KBM-7 (cell line): ENCODE measurements at places on chromosomes 2 and 18.

DNA sequence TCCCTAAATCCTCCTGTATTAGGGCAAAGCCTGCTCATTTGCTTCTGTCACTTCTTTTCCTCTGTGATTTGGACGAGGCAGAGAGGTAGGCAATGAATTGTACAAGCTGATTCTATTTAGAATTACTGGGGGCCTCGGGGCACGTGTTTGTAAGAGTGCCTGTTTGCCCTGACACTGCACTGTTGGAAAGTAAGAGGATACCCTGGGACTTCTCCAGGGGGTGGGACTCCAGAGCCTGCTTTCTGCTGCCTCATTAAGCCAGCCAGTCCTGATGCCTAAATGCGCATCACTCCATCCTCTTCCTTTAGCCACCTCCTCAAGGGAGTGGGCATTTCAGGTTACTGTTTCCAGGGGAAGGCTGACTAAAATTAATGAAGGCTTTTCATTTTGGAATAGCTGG, 134.3 kb downstream of the TDRD15 start:
- DNase-seq: no peak

- DNase-seq: no peak
These were observed 1202.8 kb downstream of the CNTNAP5 start for GRCh38 chr2:125227843-125228392.

DNA sequence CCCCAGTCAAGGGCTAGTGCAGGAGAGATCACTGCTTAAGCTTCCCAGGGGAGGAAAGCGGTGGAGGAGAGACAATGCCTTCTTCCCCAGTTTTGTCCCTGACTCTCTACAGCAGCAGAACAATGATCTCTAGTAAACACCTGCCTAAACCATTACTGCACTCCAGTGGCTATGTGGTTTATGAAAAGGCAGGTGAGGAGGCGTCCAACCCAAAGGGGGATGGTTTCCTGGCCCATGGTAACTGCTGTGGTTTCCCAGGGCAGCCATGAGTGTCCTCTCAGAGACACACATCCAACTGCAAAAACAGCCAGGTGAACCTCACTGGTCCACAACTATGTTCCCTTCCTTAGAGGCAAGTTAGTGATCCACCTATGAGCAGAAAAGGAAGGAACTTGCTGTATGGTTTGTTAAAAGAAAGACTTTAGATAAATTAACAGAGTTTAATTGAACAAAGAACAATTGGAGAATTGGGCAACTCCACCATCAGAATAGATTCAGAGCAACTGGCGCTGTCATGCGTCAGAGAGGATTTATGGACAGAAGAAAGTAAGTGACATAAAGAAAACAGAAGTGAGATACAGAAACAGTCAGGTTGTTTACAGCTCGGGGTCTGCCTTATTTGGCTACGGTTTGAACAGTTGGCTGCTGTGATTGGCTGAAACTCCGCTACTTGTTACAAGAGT, 4.8 kb upstream of the TTC39C start:
- no peak for DNase-seq

DNA sequence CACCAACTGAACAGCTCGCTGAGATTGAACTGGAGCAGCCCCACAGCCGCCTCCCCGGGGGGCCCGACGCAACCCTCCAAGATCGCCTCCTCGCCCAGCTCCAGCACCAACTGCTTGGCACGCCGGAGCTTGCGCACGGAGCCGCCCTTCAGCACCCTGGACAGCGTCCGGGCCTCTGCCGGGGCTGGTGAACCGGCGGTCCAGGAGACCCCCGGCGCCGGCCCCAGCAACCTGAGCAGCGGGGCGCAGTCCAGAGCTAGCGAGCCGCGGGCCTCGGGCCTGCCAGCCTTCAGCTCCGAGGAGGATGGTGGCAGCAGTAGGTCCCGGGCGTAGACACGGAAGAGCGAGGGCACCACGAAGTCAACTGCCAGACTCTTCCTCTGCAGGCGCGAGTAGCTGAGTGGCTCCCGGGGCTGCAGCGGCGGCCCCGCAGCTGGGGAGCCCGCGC, 1.2 kb downstream of the ALK start:
- peak; percentile 53 for DNase-seq

GRCh38 chr18:75016025-75016717, 192.8 kb downstream of the PTGR3 start:
- no peak for DNase-seq

DNA sequence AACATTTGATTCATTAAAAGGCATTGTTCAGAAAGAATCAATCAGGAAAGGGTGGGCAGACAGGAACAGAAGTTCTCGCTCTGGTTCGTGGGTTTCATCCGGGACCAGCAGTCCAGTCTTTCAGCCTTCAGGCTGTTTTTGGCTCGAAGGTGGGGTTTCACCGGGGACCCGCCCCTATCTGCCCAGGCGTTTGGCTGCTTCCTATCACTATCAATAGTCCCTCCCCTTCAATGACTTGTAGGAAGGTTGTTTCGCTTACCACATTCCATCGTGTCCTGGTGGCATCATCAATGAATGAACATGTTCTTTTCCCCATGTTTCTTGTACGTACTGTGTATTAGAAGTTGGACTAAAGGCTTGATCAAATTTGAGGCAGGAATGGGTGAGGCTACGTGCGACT, 130.3 kb downstream of the NEDD4L start:
- DNase-seq: no peak

DNA sequence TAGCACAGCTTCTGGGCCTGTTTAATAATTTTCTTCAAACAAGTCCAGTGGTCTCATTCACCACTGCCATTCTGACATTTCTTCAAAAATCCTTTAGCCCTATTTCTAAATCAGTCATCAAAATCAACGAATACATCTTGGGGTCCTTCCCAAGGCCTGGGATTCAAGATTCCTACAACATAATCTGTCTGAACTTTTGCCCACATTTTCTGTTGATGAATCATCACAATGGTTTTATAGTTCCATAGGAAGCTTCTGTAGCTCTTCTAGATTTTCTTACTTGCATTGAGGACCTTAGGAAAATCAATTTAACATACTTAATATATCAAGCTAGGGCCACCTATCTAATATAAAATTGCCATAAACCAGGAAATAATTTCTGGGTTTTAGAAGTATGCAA, 811.8 kb upstream of the ACVR2A start:
- DNase-seq: no peak

DNA sequence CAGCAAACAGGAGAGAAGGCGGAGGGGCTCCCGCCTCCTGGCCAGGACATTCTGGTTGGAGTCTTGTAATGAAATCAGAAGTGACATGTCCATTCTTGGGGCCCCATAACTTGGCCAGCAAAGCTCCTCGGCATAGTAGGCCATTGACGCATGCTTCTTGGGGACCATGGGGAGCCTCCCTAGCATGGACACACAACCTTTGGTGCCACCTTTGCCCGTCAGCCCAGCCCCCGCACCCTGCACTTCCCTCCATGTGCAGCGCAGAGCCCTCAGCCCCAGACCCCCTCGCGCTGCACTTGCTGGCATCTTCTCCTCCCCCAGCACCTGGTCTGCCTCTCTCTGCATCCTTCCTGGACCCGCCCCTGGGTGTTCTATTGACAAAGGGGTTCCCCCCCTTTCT, 23.1 kb downstream of the DCDC2C start:
- DNase-seq: no peak

DNA sequence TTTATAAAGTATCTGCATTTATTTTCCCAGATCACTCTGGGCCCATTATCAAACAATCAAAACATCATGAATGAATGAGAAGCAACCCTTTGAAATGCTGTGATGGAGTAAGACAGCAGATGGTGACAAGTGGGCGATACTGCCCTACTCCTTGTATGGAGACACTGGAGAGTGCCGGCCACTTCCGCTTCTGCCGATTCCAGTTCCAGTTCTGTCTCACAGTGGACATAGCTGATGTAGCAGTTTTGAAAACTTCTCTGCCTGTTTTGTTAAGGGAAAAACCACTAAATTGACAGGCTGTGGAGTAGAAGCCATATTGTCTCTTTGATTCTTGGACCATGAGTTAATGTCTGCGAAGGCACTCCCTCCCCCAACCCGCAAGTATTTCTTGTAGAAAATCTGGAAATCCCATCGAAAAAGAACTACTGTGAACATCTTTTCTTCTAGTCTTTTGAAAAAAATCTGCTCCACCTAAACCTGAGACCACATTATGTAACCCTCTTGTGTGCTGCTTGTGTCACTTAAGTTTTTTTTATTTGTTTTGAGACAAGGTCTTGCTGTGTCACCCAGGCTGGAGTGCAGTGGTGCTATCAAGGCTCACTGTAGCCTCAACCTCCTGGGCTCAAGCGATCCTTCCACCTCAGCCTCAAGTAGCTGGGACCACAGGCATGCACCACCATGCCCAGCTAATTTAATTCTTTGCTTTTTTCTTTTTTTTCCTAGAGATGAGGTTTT, 133.5 kb downstream of the TANC1 start:
- DNase-seq: no peak

- DNase-seq: no peak
These were observed 89.4 kb upstream of the LRRTM1 start for GRCh38 chr2:80393991-80394390.

- no peak for DNase-seq
These were observed 390.9 kb upstream of the VWC2L start for GRCh38 chr2:214019973-214020345.

DNA sequence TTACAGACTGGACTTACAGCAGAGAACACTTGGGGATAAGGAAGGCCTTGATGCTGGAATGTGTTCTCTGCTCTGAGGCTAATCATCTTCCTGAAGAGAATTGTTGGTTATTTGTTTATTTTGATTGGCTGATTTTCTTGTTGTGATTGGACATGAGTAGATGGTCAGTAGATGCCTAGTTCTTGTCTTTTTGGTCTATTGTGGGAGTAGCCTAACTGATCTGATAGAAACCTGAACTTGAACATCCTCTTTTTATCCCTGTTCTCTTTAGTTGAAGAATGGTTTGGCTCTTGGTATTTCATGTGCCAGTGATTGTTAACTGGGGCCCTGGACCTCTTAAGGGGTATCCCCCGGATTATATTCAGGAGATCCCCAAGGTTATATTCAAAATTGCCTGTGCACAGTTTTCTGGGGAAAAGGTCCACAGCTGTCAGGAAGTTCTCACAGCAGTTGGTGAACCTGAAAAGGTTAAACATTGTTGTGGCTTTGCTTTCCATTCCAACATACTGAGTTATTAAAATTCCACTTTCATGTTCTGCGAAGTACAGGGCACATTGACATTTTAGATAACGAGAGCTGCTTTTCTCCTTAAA, 13.6 kb downstream of the TWSG1 start:
- DNase-seq: peak; percentile 35

DNA sequence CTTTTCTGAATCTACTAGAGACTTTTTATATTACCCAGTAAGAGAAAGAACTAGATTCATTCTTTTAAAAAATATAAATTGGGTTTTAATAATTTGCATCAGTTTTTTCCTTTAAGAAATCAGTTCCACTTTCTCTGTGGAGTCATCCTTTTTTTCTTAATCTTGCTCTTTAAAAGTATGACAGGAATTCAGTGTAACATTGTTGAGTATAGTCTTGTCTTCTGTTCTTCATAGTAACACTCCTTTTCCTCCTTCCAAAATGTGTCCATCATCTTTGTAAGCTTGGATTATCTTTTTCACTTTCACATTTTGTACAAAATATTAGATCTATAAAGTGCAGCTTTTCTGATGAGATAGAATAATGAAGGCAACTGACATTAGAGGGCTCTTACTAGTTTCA, 135.4 kb downstream of the HAUS1 start:
- DNase-seq: no peak

GRCh38 chr2:11215407-11215806, 60.1 kb downstream of the SLC66A3 start:
- DNase-seq: no peak

DNA sequence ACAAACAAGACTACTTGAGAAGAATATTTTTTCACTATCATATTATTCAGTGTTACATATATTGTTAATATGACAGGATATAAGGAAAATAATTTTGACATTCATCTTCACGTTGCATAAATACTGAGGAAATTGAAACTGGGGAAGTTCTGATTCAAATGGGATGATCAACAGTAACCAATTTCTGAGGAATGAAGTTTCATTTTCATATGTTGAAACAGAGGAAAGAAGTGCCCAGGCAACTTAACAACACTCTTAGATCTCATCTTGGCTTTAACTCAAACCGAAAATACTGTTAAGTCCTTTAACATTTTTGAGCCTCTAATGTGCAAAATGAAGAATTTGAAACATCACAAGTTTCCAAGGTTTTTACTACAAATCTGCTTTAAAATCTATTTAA, 612.2 kb upstream of the VRK2 start:
- no peak for DNase-seq

- no peak for DNase-seq
These were observed 39.4 kb downstream of the AGAP1 start for GRCh38 chr2:235533198-235533597.

- DNase-seq: no peak
These were observed 286.2 kb upstream of the ACVR2A start for GRCh38 chr2:147558620-147559019.

DNA sequence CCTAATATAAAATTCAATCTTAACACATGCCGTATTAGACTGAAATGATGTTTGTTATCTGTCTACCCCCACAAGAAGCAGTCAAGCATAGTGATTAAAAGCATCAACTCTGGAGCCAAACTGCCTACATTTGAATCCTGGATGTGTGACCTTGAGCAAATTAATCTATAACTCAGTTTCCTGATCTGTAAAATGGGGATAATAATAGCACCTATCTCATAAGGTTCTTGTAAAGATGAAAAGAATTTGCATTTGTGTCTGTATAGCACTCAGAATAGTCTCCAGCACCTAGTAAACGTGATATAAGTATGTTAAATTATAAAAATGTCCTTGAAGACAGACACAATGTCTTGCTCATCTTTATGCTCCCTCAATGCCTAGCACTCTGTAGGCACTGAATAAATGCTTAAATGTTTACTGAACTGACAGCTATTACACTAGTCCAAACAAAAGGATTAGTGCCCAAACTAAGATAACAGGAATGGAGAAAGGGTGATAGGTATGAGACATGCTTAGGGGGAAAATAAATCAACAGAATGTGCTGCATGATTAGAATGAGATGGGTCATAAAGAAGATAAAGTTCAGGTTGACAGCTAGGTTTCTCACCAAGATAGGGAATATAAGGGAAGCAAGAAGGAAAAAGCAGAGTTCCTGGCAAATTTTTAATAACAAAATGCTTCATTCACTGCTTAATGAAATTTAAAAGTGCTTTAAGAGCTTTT, 180.6 kb downstream of the ATAD2B start:
- no peak for DNase-seq
